Keratinocyte (primary cell): ENCODE measurements at places on chromosomes 7 and 10. TPM values are rescaled to one million over a fixed set of nuclear protein-coding genes. Genes with fewer than 3 reads are reported as not detected.

Gene GPR22
- polyA plus RNA-seq, result not detected in 3 replicates

Gene RNF148
- polyA plus RNA-seq, result not detected in 3 replicates

Gene OPN1SW
- polyA plus RNA-seq, result not detected in 3 replicates

Gene LRRC61
- polyA plus RNA-seq, result 1.0 to 2.5 TPM (median 1.7 TPM) in 3 replicates
